ENCODE measurements at places on chromosomes 12 and 14.

DNA sequence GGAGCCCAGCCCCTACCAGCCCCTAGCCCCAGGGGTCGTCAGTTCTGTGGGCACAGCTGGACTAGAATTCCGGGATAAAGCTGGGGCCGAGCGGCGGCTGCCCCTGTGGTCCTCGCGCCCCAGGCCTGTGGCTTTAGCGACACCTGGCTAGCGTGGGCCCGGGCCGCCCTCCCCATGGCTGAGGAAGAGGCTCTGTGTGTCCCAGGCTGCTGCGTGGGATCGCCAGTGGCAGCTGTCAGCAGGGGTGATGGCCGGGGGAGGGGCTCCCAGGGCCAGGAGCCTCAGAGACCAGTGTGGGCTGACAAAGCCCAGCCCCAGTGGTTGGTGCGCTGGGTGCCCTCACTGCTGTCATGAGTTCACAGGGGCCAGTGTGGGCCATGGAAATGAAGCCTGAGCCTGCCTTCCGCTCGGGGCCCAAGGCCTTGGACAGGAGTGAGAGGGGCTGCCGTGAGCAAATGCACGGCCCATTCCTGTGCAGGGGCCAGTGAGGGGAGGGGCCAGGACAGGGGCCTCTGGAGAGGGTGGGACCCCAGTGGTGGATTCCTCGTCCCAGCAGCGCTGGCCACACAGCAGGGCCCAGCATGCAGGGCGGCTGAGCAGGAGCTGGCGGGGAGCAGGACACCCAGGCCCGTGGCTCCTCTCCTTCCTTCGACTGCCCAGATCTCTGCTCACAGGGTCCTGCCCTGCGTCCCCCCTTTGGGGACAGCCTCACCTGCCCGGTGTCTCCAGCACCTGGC, 11.4 kb downstream of the FBRSL1 start:
- no peak for DNase-seq

DNA sequence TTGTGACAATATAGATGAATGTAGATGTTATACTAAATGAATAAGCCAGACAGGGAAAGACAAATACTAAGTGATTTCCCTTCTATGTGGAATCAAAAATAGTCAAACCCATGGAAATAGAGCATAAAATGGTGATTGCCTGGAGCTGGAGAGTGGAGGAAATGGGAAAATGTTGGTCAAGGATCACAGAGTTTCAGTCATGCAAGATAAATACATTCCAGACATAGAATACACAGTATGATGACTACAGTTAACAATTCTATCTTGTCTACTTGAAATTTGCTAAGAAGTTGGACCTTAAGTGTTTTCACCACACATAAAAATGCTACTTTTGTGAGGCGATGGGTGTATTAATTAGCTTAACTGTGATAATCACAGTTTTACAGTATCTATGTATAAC, 1182.7 kb downstream of the AACS start:
- no peak for DNase-seq

- DNase-seq = no peak
Measured at GRCh38 chr12:79822475-79822874, 112.4 kb downstream of the PPP1R12A start.

DNA sequence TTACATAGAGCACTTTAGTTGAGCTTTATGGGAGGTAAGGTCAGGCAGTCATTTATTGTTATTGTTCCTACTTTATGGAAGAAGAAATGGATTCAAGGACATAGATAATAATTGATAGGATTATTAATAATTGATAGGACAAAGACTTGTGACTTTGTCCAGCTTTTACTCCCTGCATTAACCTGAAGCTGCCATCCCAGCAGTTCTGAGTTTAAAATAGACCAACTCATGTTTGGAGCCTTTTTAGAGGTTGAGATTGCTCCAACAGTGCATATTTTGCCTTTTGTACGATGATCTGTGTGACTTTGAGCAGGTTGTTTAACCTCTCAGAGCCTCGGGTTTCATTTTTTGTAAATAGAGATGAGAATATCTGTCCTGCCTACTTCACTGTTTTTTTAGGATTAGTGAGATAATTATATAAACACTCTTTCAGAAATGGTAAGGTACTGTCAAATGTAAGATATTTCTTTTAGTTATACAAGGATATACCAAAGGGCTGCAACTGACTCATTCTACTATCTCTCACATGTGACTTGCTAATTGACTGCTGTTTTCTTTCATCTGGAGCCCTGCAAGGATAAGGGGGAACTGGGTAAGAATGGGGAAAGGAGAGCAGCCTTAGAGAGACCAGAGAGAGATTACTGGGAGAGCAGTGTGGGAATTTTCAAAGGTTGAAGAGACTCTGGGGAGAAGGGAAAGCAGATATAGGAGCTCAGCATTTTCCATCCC, 15.3 kb downstream of the WDR20 start:
- no peak for DNase-seq

DNA sequence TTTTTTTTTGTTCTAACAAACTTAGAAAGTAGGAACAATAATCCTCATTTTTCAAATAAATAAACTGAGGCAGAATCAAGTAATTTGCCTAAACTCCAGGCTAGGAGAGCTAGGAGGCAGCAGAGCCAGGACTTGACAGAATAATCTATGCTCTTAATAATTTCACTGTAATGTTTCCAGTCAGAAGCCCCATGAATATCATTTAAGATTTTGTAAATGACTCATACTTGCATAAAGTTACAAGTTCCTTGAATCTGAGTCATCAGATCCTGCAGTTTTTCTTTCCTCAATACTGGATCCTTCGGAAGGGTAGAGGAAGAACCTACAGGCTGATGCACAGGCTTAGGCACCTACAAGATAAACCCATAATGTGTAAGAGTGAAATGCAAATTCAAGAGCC, 29.0 kb downstream of the CAPRIN2 start:
- no peak for DNase-seq

DNA sequence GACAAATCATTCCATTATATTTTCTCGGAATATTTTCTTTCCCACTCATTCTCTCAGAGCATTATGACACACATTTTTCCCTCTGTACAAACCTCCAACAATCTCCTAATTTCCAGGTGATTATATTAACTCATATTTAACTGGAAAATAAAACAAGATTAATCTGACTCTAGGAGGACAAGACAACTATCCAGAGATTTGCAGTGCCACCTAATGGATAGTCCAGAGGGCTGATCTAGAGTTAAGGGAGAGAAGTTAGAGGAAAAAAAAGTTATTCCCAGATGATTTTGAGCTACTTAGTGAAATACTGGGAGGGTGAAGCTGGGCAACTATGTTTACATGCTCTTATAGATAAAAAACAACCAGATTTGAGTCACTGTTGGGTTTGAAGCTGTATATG, 161.7 kb downstream of the ALX1 start:
- DNase-seq = no peak

DNA sequence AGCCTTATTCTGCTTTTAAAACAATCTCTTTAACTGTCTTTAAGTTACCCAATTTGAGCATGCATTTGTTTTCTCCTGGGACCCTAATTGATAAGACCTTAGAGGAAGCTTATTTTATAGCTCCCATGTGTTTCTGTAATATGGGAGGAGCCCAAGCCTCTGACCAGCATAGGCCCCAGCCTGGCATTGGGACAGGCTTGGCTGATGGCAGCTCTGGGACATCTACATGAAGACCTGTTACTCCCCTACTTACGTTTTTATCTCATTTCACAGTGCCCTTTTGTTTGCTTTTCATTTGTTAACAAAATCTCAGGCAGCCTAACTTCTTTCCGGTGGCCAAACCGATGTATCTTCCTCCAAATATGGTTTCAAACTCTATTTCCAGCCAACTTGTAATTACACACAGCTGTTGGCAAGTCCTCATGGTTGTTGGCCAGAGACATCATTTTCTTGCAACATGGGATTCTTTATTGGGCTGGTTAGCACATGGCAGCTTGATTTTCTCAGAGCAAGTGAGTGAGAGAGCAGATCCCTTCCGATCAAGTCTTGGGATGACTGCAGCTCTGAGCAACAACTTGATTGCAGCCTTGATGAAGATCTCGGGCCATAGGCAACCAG, 1117.5 kb downstream of the AACS start:
- DNase-seq = no peak

- DNase-seq = no peak
Measured at GRCh38 chr14:60723116-60723906, 840 bp downstream of the SIX4 start.

GRCh38 chr12:30691122-30691879, 4.4 kb downstream of the IPO8 start:
- no peak for DNase-seq

DNA sequence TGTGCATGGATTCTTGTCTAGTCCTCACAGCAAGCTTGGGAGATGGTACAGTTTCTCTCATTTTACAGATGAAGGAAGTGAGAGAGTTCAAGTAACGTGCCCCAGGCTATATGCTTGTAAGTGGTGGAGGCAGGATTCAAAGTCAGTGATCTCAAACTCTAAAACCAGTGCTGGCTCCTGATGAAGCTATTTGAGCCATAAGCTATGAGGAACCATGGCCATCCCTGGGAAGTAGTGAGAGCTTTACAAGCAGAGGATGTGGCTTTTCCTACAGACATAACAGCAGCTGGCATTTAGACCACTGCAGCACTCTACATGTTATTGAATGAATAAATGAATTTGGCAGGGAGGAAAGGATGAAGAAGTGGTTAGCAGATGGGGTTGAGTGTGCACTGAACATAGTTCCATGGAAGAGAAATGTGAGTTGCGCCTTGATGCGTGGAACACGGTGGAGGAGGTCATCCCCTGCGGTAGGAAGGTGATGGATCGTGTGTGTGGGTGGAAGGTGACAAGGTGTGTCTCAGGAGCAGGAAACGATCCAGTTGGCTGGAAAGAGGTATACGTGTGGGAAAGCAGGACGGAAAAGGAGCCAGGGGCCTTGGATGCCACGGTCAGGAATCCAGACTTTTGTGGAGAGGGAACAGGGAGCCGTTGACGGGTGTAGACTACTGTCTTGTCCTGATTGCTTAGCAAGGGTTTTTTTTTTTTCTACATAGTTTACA, 65.2 kb downstream of the RFX4 start:
- DNase-seq = no peak

DNA sequence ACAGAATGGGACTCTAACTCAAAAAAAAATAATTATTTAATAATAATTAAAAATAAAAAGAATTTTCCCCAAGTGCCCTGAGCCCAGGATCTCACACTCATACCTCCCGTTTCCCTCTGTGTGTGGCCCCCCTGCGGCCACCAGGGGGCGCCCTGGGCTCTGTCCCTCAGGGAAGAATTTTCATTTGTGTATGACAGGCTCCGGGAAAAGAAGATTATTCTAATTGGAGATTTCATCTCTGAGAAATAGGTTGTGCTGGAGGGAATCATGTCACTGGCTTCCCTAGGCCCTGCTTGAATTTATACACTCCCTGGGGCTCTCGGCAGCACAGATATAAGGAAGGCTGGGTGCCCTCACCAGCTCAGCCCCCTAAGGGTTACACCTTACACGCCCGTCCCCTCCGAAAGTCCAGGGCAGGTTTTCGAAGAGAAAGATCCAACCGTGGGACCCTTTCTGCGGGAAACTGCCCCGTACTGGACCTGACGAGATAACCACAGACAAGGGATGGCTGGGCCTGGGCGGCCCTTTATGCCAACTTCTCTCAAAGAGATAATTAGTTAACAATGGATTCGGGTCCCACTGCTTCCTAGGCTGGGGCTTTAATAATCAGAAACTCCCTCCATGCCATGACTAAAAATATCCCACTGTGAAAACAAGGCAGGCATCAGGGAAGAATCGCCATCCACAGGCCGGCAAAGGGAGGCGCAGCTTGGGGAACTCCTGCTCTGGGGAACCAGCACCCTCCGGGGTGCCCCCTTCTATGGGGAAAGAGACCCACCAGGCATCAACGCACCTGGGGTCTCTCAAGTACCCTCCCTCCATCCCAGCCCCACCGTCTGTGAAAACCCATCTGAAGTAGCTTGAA, 80.7 kb downstream of the KDM2B start:
- DNase-seq = peak; percentile 72

GRCh38 chr14:91070572-91070971, 10.1 kb upstream of the RPS6KA5 start:
- DNase-seq = no peak

- no peak for DNase-seq
Measured at GRCh38 chr12:18567787-18568186, 170.0 kb downstream of the PLCZ1 start.

GRCh38 chr14:91216731-91217226, 27.7 kb downstream of the GPR68 start:
- DNase-seq = no peak

GRCh38 chr14:90676356-90676755, 139.9 kb downstream of the TTC7B start:
- DNase-seq = no peak

- no peak for DNase-seq
Measured at GRCh38 chr12:10310926-10311720, 3.5 kb downstream of the KLRD1 start.

- no peak for DNase-seq
Measured at GRCh38 chr12:604956-605355, 58.3 kb downstream of the NINJ2 start.

- DNase-seq = peak; percentile 44
Measured at GRCh38 chr12:57430112-57430930, 522 bp downstream of the R3HDM2 start.

DNA sequence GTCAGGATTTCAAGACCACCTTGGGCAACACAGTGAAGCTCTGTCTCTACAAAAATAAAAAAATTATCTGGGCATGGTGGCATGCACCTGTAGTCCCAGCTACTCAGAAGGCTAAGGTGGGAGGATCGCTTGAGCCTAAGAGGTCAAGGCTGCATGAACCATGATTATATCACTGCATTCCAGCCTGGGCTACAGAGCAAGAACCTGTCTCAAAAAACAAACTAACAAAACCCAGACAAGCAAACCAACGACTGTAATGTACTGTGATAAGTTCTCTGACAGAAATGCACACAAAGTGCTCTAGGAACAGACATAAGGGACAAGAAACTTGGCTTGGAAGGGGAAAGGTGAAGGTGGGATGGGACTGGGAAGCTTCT, 22.4 kb downstream of the ENTPD5 start:
- DNase-seq = no peak

GRCh38 chr14:54577977-54578376, 11.0 kb downstream of the SAMD4A start:
- DNase-seq = no peak

GRCh38 chr14:61872452-61872851, 110.2 kb downstream of the SNAPC1 start:
- DNase-seq = no peak

GRCh38 chr12:32569259-32569658, 109.8 kb upstream of the DNM1L start:
- DNase-seq = no peak

GRCh38 chr14:77641534-77642341, 25.3 kb upstream of the SPTLC2 start:
- peak; percentile 40 for DNase-seq

DNA sequence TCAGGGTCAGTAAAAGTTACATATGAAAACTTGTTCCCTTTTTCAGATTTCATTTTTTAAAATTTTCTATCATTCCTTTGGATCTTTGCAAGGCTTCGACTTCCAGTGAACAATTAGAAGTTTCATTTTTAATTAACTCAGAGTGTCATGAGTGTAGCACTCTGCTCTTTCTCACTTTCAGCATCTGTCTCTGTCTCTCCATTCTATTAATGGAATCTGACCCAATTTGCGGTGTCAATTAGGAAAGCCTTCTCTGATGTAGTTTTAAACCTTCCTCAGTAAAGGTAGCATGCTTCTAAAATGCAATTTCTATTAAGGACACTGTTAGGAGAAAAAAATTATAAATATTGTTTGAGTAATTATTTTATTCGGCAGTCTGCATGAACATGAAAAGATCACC, 68.3 kb downstream of the SLC38A1 start:
- DNase-seq = no peak

GRCh38 chr14:106120101-106120500, 593.7 kb downstream of the TMEM121 start:
- no peak for DNase-seq

GRCh38 chr14:104795781-104796686, 486 bp upstream of the AKT1 start:
- DNase-seq = no peak

GRCh38 chr14:69643430-69644200, 32.2 kb downstream of the SUSD6 start:
- peak; percentile 57 for DNase-seq
